ENCODE measurements at places on chromosomes 11 and 22.

GRCh38 chr11:84963240-84963639 lies 663.9 kb downstream of the DLG2 start:
- DNase-seq, result no peak

GRCh38 chr11:76672431-76673175 lies 2.1 kb upstream of the LRRC32 start:
- DNase-seq, result no peak

DNA sequence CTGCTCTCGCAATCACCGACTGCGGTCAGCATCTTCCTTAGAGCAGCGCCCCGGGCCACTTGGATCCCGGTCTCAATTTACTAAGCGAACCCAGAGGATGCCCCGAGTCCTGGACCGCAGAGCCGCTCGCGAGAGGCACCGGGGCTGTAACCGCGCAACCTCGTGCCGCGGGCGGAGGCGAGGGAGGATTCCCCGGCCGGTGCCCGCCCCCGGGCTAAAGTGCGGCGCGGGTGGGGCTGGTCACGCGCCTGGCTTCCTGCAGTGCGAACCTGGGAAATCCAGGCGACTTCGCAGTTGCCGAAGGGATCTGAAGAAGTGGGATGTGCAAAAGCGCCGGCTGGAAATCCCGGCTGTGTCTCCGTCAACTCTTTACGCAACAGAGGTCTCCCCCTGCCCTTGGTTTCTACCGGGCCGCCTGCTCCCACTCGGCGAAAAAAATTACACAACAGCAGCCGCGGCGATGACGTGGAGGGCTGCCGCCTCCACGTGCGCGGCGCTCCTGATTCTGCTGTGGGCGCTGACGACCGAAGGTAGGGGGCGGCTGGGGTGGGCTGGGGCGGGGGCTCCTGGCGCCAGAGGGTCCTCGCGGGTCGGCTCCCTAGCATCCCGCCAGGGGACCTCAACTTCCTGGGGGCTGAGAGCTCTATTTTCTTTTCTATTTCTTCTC lies at the start of gene NCR3LG1:
Gene NCR3LG1, plus strand, starts transcription at position 291 of the 667 bp plus-strand sequence. Its CDS starts 170 bp downstream, at position 461.
- no peak for DNase-seq

GRCh38 chr11:5534046-5534445 lies 14.3 kb downstream of the OR52H1 start:
- DNase-seq, result no peak

DNA sequence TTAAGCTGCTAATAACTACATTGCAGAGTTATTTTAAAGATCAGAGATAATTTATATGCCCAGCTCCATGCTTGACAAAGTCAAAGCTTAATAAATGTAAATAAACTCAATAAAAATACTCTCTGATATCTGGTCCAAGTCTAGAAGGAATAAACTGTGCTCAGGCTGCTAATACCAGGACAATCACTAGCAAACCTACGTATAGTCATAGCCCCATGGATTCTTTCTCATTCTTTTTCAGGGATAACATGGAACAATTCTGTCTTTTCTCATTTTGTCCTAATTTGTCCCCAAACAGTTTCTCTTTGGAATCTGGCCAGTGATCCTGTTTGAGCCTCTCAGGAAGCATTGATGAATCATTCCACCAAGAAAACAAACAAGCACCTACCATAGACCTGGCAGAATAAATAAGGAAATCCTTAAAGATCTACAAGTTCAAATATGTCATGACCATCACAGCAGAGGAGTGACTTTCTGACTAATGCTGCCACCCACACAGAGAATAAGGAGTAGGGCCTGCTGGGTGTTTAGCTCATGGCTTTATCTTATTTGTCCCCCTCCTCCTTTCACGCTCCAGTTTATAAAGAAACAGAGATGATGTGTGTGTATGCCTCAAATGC lies 14.1 kb upstream of the B3GNT6 start:
- no peak for DNase-seq

- DNase-seq, result no peak
Observed at GRCh38 chr11:102489186-102490145, 36.9 kb upstream of the TMEM123 start.

DNA sequence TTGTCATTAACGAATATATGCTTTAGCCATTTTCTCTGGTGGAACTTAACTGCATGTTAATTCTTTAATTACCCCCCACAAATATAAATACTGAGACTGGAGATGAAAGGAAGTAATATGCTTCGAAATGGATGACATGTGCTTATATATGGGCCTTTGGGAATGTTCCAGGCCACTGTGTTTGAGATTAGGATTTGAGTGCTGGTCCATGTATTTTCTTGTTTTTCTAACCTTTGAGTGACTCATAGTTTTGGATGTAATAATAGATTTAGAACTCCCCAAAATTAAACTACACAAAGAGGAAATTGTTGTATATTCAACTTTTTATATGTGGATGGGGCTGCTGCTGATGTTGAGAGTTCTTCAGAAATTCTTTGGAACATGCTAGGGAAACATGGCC lies 54.2 kb downstream of the EXT2 start:
- DNase-seq, result no peak

GRCh38 chr22:30806391-30806861 lies 111.8 kb downstream of the OSBP2 start:
- no peak for DNase-seq

DNA sequence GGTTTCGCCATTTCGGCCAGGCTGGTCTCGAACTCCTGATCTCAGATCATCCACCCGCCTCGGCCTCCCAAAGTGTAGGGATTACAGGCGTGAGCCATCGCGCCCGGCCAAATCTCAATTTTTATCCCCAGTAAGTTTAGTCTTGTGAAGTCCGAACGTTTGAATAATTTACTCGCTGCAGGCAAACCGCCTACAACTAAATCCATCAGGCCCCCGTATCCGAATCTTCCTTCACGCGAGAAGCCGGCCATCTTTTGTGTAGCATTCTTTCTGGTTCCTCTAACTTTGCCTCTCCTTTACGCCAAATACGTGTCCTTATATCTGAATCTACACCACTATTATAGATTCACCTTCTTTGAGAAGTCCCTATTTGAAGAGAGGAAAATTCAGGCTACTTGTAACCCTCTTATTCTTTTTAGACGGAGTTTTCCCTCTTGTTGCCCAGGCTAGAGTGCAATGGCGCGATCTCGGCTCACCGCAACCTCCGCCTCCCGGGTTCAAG lies 581 bp upstream of the EIF3L start:
- no peak for DNase-seq

GRCh38 chr22:34966980-34967565 lies 98.9 kb upstream of the ISX start:
- DNase-seq, result no peak

DNA sequence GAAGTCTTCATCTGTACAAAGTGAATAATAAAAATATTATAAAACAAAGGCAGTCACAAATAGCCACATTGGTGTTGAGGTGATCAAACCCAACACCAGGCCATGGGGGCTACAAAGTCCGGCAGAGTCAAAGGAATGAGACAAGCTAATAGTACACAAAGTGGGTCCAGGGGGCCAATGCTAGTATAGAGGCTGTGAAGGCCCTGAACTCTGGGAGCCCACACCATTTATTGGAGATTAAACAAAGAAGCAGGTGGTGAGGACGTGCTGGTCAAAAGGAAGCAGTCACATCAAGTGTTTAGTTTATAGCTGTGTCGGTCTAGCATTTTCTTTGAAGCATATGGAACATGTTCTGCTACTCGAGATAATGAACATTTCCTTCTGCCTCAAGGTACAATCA lies 58.6 kb upstream of the CCT8L2 start:
- no peak for DNase-seq

DNA sequence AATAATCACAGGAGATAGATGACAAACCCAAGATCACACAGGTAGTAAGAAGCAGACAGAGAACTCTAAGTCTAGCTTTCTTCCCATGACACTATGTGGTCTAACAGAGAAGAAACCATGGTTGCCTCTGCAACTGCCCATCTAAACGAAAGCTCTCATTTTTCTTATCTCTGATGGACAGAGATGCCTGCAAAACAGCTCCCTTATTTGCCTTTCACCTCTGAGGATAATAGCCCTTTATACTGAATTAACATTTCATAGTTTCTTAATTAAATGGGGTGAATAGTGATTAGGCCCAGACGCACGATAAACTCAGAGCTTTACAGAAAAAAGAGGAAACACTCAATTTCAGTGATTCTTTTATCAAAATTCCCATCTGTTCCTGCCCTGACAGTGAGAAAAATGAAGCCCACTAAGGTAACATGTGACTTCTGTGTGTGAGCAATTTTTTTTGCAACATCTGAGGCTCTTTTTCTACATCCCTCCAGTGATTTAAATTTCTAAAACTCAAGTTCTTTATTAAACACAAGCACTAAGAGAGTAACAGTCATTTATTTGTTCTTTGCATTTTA lies 24.6 kb downstream of the OR2AG2 start:
- DNase-seq, result no peak

GRCh38 chr11:30326114-30326778 lies 3.3 kb downstream of the ARL14EP start:
- DNase-seq, result no peak

DNA sequence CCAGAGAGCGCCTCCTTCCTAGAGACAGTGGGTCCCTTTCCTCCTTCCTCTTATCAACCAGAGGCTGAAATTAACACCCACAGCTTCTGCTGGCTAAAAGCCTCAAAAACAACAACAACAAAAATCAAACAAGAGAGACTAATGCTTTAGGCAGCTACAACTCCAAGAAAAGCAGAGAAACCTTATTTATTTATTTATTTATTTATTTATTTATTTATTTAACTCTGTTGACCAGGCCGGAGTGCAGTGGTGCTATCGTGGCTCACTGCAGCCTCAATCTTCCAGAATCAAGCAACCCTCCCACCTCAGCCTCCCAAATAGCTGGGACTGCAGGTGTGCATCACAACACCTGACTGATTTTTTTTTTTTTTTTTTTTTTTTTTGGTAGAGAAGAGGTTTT lies 2.6 kb upstream of the B3GNT6 start:
- DNase-seq, result no peak

GRCh38 chr11:28632338-28632737 lies 524.1 kb downstream of the METTL15 start:
- no peak for DNase-seq

GRCh38 chr11:94185416-94186084 lies 56.9 kb downstream of the PANX1 start:
- DNase-seq, result no peak

GRCh38 chr11:67289651-67290479 lies 762 bp downstream of the ANKRD13D start:
- no peak for DNase-seq

DNA sequence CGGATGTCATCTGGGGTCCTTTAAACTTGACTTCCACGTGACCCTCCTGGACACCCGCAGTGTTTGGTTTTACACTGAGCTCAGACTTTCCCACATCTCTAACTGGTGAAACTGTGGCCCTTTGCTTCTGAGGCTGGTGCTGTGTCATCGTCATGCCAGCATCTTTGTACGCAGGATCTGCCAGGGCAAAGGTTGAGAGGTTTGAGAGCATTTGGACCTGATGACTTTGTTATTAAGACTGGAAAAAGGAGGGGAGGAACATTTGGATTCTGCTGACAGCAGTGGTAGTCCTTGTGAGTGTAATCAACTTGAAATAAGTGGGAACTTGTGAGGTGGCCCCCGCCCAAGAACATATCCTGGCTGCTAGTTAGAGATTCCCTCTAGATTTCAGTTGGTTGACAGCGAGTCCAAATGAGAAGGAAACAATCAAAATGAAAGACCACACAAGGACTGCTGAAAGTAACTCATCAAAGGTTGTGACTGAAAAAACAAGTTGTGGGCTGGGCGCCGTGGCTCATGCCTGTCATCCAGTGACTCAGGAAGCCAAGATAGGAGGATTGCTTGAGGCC lies 102.5 kb downstream of the KIAA1671 start:
- no peak for DNase-seq

- DNase-seq, result no peak
Observed at GRCh38 chr11:34256150-34256549, 101.7 kb downstream of the ABTB2 start.

GRCh38 chr11:10498426-10499250 lies 42.3 kb downstream of the RNF141 start:
- no peak for DNase-seq

DNA sequence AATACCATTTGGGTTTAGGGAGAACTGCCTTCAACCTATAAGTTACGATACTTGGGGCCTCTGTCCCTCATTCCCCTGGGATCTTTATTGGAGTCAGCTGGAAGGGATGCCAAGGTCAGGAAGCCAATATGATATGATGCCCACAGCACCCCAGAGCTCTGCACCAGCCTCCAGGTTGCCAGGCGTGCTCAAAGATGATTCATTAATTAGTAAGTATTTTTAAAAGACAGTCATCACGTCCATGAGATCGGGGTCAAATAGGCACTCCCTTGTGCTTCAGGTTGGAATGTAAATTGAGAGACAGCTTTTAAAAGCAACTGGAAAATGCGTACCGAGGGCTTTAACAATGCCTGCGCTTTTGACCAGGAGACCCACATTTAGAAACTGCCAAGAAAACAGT lies 57.0 kb upstream of the CD5 start:
- DNase-seq, result no peak

DNA sequence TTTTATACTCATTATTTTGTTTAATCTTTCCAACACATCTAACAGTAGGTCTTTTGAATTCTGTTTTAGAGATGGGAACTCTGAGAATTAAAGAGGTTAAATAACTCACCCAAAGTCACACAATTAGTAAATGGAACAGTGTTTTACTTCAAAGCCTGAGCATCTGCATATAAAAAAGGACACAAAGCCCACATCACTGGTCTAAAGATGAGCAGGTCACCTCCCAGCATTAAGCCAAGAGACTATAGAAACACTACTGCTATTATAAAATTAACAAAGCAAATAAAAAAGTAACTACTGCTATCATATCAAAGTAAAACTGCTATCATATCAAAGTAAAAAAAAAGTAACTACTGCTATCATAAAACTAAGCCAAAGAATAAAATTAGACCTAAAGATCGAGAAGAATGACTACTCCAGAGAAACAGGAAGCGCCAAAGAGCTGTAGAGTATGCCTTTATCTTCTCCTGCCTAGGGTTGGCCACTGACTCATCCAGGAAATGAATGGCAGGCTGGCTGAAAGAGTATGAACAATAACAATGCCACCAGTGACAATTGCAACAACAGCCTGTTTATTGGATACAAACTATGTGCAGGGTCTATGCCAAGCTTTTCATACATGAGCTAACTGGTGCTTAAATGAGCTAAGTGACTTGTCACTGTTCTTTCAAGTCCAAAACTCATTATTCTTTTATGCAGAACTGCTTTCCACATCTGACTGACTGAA lies 1153.0 kb upstream of the TENM4 start:
- no peak for DNase-seq

DNA sequence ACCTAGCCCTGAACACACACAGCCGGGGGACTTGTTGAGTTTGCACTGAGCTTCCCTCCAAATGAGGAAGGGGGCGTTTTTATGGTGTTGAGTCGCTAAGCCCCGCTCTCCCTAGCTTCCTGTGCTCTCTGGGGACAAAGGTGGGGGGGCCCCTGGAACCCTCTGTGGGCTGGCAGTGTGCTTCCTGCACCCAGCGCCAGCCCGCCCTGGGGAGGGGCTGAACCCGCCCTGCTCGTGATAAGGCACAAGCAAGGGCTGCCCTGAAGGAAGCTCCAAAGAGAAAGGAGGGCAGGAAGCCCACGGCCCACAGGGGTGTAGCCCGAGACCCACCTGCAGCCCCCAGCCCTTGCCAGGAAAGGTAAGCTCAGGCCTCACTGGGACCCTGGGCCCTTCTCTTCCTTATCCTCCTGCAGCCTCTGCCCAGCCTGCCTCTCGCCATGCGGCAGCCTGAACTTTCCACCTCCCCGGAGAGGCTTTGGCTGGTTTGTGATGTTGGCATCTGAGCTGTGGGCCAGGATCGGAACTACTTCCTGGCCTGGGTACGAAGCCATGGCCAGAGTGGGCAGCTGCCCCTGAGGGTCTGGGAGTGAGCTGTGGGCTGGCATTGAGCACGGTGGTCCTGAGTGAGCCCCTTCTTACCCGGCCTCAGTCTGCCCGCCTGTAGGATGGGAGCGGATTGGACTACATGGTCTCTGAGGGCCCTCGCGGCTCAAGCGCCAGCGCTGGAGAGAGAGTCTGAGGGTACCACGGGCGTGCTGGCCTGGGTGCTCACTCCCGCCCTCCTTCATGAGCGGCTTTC lies at the start of gene FERMT3:
Gene FERMT3, plus strand, starts transcription at position 265 of the 799 bp plus-strand sequence. CDS start 644 bp downstream, outside the sequence.
- DNase-seq, result no peak
